Activated CD4-positive, alpha-beta T cell treated with anti-CD3 and anti-CD28 coated beads, Interleukin-2, amount 50 U/mL, for 48 hours (primary cell): ENCODE measurements at places on chromosomes 11 and 22.

DNA sequence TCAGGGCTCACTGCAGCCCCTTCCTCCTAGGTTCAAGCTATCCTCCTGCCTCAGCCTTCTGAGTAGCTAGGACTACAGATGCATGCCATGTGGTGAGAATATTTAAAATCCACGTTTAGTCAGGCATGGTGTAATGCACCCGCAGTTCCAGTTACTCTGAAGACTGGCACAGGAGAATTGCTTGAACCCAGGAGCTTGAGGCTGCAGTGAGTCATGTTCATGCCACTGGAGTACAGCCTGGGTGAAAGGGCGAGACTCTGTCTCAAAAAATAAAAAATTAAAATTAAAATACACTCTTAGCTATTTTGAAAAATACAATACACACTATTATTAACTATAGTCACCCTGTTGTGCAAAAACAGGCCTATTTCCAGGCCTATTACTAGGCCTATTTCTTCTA lies 38.4 kb downstream of the NOX4 start:
- no peak for DNase-seq

DNA sequence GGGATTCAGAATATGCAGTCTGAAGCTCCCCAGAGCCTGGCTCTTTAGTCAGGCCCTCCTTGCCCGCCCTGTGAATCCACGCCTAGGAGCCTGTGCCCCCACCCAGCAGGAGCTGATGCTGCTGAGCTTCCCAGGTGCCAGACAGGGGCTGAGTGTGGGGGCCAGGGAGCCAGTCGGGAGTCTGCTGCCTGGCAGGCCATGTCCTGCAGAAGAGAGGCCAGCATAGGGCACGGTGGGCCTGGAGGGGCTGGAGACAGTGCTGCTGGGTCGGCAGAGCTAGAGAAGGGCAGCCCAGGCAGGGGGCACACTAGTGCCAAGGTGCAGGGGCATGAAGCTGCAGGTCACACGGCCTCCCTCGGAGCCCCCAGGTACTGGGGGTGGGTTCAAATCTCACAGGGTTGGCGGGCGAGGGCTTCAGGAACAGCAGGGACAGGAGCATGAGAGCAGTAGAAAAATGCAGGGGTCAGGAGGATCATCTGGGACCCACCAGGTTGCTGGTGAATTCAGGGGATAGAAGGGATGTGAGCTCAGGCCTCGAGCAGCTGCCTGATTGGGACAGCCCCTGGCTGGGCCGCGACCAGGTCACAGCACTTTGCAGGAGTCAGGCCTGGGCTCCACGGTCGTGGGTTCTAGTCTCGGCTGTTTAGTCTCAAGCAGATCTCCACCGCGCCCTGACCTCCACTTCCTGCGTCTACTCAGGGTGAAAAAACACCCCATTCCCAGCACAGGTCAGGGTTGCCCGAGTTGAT lies 4.1 kb upstream of the SEPTIN5 start:
- DNase-seq, result no peak

GRCh38 chr11:46520971-46521745 lies 72.7 kb downstream of the AMBRA1 start:
- no peak for DNase-seq

DNA sequence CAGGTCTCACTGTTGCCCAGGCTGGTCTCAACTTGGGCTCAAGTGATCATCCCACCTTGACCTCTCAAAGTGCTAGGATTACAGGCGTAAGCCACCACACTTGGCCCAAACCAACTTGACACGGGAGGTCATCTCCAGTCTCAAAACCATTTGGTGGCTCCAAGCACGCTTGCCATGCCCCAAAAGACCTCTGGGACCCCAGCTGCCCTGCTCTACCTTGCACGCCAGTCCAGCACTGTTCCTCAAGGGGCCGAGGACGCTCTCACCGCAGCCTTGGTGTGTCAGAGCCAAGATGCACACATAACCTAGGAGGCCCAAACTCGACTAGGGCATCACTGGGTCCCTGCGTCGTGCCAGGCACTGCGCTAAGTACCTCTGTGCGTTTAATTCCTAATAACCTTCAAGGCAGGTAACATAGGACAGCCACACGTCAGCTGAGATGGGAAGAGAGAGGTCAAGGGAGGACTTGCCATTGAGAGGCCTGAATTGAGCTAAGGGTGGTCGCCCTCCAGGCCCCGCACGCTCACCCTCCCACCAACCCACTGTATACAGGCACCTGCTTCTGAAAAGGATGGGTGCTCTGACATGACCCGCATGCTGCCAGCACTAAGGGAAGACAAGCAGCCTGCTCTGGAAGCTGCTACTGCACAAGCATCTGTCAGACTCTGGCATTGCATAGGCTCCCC lies 4.6 kb upstream of the GAS2L1 start:
- DNase-seq, result no peak

DNA sequence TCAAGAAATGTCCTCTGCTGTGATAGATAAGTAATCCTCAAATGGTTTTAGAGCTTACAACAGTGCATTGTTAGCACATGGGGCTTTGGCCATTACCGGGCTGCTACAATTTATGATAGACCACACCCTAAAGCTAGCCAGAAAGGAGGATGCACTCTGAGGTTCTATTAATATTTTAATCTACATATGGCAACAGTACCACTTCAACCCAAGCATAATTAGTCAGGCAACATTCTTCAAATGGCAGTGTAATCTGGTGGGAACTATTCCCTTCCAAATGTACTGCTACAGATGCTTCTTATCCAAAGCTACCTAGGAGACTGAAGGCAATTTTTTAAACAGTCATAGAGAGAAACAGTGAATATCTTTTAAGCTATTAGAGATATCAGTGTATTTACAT lies 697.6 kb downstream of the KCNA4 start:
- no peak for DNase-seq

DNA sequence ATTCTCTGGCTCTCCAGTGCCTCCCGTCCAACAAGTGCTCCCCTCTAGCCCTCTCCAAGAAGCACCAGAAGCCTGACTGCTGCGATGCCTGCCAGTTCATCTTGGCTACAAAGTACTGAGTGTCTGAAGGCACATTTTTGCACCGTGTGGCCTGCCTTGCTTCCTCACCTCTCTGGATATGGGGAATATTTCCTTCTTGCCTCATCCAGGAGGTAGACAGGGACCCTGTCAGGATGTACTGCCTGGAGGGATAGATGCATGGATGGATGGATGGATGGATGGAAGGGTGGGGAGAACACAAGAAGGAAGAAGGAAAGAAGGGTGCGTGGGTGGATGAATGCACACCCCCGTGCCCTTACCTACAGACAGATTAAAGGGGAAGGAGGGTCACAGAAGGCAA lies 27.6 kb downstream of the KCTD17 start:
- DNase-seq, result no peak
